Lower leg skin (tissue), 4 donors: ENCODE measurements at places on chromosomes 11 and 22.

- DNase-seq, result no peak
Observed at GRCh38 chr22:21917181-21917958, 35.3 kb downstream of the PPM1F start.

GRCh38 chr11:125297346-125297915 is 132.9 kb downstream of the PKNOX2 start:
- DNase-seq, result no peak

GRCh38 chr22:30471616-30472318 is at the start of gene SEC14L3:
TSS of gene SEC14L3 (minus strand) at chr22:30472017. CDS start at chr22:30471958, 59 bp downstream.
- DNase-seq, result no peak

GRCh38 chr11:82873919-82874333 is 26.3 kb downstream of the PRCP start:
- no peak for DNase-seq

DNA sequence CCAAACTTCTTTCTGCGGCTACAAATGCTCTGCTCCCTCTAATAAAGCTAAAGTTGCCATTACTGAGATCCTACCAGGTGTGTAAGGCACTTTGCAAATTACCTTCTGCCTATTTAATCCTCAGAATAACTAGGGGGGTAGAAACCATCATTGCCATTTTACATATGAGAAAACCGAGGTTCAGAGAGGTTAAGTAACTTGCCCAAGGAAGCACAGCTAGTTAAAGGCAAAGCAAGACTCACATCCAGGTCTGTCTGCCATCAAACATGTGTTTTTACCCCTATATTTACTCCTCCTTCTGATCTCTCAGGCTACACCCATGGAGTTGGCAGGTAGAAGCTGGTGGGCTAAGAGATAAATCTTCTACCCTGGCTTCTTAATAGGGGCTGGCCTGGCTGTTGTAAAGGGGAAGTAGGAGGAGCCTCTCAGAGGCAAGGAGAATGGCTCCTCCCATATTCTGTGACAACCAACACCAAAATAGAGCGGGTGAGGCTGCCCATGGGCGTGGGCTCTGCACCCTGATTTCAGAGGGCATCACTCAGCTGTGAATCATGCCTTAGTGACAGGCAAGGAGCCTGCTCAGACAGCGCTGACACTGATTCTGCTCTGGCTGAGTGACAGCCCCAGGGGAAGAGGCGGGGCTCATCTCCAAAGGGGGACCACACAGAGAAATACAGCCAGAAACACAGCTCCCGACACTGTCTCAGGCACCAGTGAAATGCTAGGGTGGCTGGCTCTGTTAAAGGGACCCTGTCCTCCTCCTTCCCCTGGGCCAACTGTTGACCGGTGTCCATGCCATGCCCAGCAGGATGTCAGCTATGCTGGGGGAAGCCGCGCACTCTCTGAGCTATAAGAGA is 106.8 kb downstream of the ABTB2 start:
- peak; percentile 89 for DNase-seq
